ENCODE measurements at places on chromosomes 13 and 19. TPM values are rescaled to one million over a fixed set of nuclear protein-coding genes. Genes with fewer than 3 reads are reported as not detected.

GRCh38 chr13:48769107-48769704 lies 115.5 kb downstream of the CYSLTR2 start:
- H3K27me3 ChIP-seq: peaks cover 4% of the 10 kb centered on the region
- peak; percentile 93 for DNase-seq
- H3K4me3 ChIP-seq: no peak overlapping the region
- no peaks in the 10 kb centered on the region for H3K36me3 ChIP-seq
- peaks cover 15% of the 10 kb centered on the region for H3K4me1 ChIP-seq

DNA sequence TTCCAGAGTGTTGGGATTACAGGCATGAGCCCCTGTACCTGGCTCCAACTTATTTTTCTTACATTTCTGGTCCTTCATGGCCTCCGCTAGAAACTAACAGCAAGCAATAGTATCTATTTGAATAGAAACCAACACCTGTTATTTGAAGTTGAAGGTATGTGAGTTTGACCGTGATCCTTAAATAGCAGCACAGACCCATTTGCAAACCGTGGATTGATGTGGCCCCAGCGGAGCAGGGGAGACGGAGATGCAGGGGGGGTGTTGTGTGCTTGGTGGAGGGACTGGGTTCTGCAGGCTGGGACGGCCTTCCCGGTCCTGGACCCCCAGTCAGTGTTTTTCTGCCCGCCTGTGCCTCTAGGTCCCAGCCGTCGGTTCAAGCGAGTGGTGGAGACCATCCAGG lies 16.9 kb downstream of the TMEM150B start:
- DNase-seq: no peak
- no peak overlapping the region for H3K4me3 ChIP-seq
- no peak overlapping the region for H3K27ac ChIP-seq
- H3K27me3 ChIP-seq: no peaks in the 10 kb centered on the region
- H3K36me3 ChIP-seq: no peaks in the 10 kb centered on the region

- H3K27me3 ChIP-seq: no peaks in the 10 kb centered on the region
- H3K27ac ChIP-seq: no peak overlapping the region
Observed at GRCh38 chr13:76667551-76667950, 218.7 kb downstream of the KCTD12 start.

DNA sequence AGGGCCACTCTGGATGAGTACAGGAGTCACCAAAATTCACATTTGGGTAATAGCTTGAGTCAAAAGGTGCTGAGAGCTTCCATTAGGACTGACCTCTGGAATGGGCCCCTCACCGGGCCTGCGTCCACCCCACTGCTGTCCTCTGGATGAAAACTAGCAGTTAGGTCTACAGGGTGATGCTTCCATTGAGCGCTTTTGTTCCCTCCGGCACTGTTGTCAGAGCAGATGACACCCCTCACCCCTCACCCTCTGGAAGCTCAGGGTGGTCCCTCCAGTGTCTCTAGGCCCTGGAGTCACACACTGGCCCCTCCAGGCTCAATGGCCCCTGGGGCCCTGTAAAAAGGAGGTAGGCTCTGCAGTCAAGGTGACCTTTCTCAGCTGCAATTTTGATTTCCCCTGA lies 187.8 kb upstream of the GPR12 start:
- H3K27ac ChIP-seq: no peak overlapping the region
- no peak for DNase-seq
- H3K27me3 ChIP-seq: no peaks in the 10 kb centered on the region
- H3K36me3 ChIP-seq: no peaks in the 10 kb centered on the region

- peaks cover 26% of the 10 kb centered on the region for H3K36me3 ChIP-seq
- peak; percentile 35 for DNase-seq
- H3K4me1 ChIP-seq: peaks cover 91% of the 10 kb centered on the region
- no peaks in the 10 kb centered on the region for H3K27me3 ChIP-seq
Observed at GRCh38 chr13:111179908-111180760, 65.0 kb downstream of the ARHGEF7 start.

DNA sequence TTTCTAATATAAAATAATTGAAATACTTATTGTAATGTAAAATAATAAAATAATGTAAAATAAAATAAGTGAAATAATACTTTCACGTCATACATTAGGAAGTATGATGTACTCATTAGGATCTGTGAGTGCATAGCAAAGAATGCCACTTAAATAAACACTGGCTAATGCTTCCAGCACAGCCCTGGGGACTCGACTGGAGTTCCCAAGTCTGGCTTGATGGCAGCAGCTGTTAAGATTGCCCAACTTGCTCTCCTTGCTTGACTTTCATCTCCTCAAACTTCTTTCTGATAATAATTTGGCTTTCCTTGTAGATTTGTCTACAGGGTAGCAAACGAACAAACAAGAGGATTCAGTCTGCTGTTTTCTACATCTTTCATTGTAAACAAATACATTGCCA lies 191.9 kb downstream of the COG6 start:
- H3K27ac ChIP-seq: no peak overlapping the region
- DNase-seq: no peak
- H3K36me3 ChIP-seq: peaks cover 5% of the 10 kb centered on the region
- H3K27me3 ChIP-seq: peaks cover 2% of the 10 kb centered on the region

DNA sequence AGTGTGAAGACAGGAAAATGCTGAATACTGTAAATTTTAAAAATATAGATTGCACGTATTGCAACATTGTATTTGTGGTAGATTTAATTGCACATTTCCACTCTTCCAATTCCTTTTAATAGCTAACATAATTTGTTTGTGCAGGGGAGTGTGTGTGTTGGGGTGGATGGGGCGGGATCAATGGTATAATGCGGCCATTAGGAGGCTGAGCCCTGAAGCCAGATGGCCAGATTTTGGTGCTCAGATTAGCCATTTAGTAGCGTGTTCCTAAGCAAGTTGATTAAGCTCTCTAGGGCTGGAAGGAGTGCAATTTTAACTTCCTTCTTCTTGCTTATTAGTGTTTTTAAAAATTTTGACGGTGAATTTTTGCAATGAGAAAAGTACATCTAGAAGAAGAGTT lies 5.8 kb downstream of the OXGR1 start:
- H3K27ac ChIP-seq: no peak overlapping the region
- no peak for DNase-seq
- peaks cover 23% of the 10 kb centered on the region for H3K27me3 ChIP-seq
- H3K36me3 ChIP-seq: no peaks in the 10 kb centered on the region
- H3K4me3 ChIP-seq: no peak overlapping the region

GRCh38 chr13:29703421-29703820 lies 107.9 kb upstream of the SLC7A1 start:
- no peak for DNase-seq
- H3K36me3 ChIP-seq: no peaks in the 10 kb centered on the region
- H3K27me3 ChIP-seq: peaks cover 9% of the 10 kb centered on the region
- H3K4me1 ChIP-seq: no peaks in the 10 kb centered on the region
- no peak overlapping the region for H3K27ac ChIP-seq

DNA sequence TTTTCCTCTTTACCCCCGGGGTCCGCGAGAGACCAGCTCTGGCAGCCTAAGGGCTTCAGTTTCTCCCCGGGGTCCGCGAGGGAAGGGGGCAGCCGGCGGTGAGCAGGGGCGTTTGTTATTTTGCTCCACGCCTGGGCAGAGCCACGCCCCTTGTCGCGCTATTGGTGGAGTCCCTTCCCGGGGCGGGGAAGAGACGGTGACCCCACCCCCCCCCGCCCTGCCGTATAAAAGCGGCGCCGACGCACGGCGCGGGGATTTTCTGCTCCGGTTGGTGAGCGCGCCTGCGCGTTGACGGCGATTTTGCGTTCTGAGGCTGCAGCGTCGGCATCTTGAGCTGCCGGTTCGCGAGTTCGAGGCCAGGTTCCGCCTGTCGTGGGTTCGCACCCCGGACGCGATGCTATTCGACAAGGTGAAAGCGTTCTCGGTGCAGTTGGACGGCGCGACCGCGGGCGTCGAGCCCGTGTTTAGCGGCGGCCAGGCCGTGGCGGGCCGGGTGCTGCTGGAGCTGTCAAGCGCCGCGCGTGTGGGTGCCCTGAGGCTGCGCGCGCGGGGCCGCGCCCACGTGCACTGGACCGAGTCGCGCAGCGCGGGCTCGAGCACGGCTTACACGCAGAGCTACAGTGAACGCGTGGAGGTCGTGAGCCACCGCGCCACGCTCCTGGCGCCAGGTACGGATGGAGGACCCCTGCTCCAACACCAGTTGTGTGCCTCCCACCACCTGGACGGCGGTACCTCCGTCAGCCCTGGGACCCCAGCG lies at the start of gene ARRDC2:
Gene ARRDC2, plus strand, starts transcription at position 254 of the 757 bp plus-strand sequence. Its CDS starts 141 bp downstream, at position 395.
- peaks cover 48% of the 10 kb centered on the region for H3K4me1 ChIP-seq
- peak within 1 kb of the TSS; percentile 86 for H3K27ac ChIP-seq
- H3K4me3 ChIP-seq: peak within 1 kb of the TSS; percentile 75
- no peaks in the 10 kb centered on the region for H3K27me3 ChIP-seq
- peaks cover 24% of the 10 kb centered on the region for H3K36me3 ChIP-seq

DNA sequence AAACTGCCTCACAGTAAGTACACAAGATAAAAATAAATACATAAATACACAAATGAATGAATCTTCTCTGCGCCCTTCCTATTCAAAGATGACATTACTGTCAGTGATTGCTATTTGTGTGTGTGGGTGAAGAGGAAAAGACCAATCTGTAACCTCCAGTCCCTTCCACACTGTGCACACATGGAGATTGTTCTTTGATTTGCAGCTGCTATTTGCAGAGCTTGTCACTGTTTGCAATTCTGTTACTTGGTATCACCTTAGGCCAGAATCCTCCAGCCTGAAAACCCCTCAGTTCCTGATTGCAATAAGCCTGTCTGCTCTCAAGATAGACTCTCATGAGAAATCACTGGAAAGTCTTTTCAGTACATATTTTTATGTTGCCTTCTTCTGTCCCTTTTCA lies 1314.9 kb downstream of the PCDH9 start:
- no peaks in the 10 kb centered on the region for H3K27me3 ChIP-seq
- no peaks in the 10 kb centered on the region for H3K36me3 ChIP-seq
- H3K27ac ChIP-seq: no peak overlapping the region
- no peak overlapping the region for H3K4me3 ChIP-seq
- no peak for DNase-seq

DNA sequence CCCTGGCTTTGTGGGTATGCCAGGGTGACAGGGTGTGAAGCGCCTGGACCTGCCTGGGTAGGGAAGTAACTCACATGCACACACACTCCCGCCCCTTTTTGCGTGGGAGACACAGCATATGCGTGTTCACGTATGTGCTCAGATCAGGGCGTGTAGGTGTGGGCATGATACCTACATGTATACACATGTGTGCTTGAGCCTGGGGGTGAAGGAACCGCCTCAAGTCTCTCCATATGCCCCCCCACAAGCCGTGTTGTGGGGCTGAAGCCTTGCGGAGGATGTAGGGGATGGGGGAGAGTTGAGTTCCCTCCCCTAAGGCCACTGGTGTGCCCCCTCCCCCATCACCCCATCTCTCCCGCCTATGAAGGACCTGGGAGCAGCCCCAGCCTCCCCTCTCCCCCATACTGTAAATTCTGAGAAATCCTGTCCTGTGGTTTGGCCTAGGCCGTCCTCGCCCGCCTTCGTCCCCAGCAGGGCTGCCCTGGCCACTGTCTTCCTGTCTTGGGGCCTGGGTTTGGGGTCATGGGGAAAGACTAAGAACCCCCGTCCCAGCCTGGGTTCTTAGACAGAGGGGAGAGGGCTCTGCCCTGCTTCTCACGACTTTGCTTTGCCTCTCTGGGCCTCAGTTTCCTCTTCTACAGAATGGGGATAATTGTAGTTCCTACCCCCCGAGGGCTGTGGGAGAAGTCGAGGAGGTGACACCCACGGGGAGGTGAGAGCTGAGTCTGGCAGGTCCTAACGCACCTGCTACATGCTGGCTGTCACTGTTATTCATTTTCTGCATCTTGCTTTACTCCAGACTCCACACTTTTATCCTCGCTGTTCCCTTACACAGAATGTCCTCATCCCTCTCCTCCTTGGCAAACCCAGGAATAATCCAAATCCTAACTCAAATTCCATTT lies 14.3 kb downstream of the ACTL9 start:
- H3K4me3 ChIP-seq: no peak overlapping the region
- H3K36me3 ChIP-seq: no peaks in the 10 kb centered on the region
- H3K27ac ChIP-seq: no peak overlapping the region
- H3K4me1 ChIP-seq: no peaks in the 10 kb centered on the region

- peaks cover 2% of the 10 kb centered on the region for H3K4me1 ChIP-seq
- no peak overlapping the region for H3K4me3 ChIP-seq
- DNase-seq: no peak
- H3K27ac ChIP-seq: no peak overlapping the region
- no peaks in the 10 kb centered on the region for H3K27me3 ChIP-seq
Observed at GRCh38 chr13:94296471-94296870, 183.0 kb downstream of the DCT start.

DNA sequence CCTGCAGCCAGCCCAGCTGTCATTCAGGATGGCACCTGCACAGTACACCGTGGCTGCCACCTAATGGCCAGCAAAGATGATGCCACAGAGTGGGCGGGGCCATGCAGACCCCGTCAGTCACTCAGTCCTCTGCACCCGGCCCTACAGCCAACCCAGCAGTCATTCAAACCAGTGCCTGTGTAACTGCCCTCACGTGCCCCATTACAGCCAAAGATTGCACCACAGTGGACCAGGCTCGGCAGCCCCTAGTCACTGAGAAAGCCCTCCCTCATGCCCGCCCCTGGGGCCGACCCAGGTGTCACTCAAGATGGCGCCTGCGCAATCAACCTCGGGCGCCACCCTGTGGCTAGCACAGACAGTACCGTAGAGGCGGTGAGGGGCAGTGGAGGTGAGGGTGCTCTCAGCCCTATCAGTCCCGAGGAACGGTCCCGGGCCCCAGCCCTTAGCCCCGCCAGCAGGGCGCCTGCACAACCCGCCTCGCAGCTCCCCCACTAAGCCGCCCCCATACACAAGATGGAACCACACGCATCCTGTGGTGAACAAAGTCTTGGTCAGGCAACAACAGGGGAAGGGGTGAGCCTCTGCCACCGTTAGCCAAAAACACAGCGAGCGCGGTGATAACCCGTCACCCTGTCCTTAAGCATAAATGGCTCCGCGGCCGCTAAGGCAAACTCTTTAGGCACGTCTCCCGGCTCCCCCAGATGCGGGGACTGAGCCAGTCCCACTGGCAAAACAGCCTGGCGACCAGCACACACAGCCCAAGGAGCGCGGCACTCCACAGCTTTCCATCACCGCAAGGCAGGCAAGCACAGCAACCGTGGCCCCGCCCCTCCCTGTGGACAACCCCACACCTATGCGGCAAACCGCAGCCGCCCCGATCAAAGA lies 2.3 kb downstream of the PEG3 start:
- peak; percentile 8 for DNase-seq
- peaks cover 5% of the 10 kb centered on the region for H3K4me1 ChIP-seq
- H3K27me3 ChIP-seq: peaks cover 28% of the 10 kb centered on the region
- peaks cover 28% of the 10 kb centered on the region for H3K36me3 ChIP-seq

GRCh38 chr13:30196025-30196424 lies 111.3 kb downstream of the KATNAL1 start:
- no peaks in the 10 kb centered on the region for H3K36me3 ChIP-seq
- no peak overlapping the region for H3K4me3 ChIP-seq
- no peaks in the 10 kb centered on the region for H3K27me3 ChIP-seq
- DNase-seq: no peak
- no peak overlapping the region for H3K27ac ChIP-seq

GRCh38 chr13:33514362-33514761 lies 228.8 kb upstream of the STARD13 start:
- no peaks in the 10 kb centered on the region for H3K4me1 ChIP-seq
- peaks cover 1% of the 10 kb centered on the region for H3K27me3 ChIP-seq
- H3K27ac ChIP-seq: no peak overlapping the region

- peaks cover 11% of the 10 kb centered on the region for H3K4me1 ChIP-seq
- no peaks in the 10 kb centered on the region for H3K27me3 ChIP-seq
- peaks cover 8% of the 10 kb centered on the region for H3K36me3 ChIP-seq
- no peak overlapping the region for H3K4me3 ChIP-seq
- H3K27ac ChIP-seq: no peak overlapping the region
- no peak for DNase-seq
Observed at GRCh38 chr13:23847497-23847896, 41.7 kb downstream of the MIPEP start.

Gene LYPD5
- 1.3 TPM for total RNA-seq

Gene CACTIN
- total RNA-seq: 27.0 TPM

Gene SYNGR4
- 0.50 TPM for total RNA-seq

Gene ATP4A
- not detected for total RNA-seq

Gene CRX
- not detected for total RNA-seq

Gene CBARP
- 1.1 TPM for total RNA-seq

Gene NAXD
- 23.3 TPM for total RNA-seq

Gene B3GNT8
- not detected for total RNA-seq

Gene BRME1
- 5.8 TPM for total RNA-seq

Gene CD177
- not detected for total RNA-seq

Gene MCEMP1
- not detected for total RNA-seq

Gene DGKH
- total RNA-seq: 12.6 TPM
